Inflammatory macrophage treated with lipopolysaccharide for 1 hour (primary cell): ENCODE measurements at places on chromosomes 7 and 10.
A peak's percentile ranks its signal among the peaks of the same experiment; 100 is the strongest.

GRCh38 chr10:129788215-129788614 is 175.9 kb downstream of the EBF3 start:
- DNase-seq = no peak

DNA sequence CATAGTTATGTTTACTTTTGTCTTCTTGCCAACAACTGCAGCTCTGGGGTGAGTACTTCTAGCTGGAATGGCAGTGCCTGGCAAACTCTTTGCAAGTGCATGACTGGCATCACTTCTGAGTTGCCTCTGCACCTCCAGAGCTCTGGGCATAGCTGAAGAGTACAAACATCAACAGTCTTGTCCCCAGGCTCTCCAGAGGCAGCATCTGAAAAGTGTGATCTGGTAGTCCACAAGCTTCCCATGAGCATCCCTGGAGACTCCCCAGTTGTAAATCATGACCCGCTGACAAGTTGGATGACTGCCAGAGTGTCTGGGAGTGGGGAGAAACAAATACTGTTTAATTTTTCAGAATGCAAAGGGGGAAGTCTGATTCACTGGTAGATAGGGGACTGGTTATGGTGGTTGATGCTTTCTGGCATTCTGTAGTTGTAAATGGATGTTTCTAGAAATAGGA is 138.9 kb upstream of the CDK13 start:
- no peak for DNase-seq

- no peak for DNase-seq
These were observed 42.9 kb upstream of the ST7 start for GRCh38 chr7:116910383-116910782.

DNA sequence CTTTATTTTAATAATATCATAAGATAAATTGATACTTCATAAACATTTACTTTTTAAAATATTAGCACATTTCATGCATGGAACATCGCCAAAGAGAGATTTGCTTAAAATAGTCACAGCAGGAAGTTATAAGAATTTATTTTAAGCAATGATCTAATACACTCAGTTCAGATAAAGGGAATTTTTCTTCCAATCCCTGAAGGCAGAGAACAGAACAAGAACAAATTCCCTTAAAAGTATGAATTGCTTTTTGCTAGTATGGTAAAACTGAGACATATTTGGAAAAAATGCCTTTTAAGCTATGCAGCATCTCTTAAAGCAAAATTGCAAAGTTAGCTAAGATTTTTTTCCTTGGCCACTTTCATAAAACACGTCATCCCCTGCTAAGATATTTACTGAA is 91.0 kb downstream of the SEMA3D start:
- DNase-seq = no peak

GRCh38 chr7:145106001-145106400 is 270.1 kb upstream of the TPK1 start:
- DNase-seq = no peak

- peak; percentile 1 for DNase-seq
These were observed 493.3 kb upstream of the PODXL start for GRCh38 chr7:132049462-132050304.

GRCh38 chr10:124342136-124342820 is 76.4 kb downstream of the OAT start:
- no peak for DNase-seq

DNA sequence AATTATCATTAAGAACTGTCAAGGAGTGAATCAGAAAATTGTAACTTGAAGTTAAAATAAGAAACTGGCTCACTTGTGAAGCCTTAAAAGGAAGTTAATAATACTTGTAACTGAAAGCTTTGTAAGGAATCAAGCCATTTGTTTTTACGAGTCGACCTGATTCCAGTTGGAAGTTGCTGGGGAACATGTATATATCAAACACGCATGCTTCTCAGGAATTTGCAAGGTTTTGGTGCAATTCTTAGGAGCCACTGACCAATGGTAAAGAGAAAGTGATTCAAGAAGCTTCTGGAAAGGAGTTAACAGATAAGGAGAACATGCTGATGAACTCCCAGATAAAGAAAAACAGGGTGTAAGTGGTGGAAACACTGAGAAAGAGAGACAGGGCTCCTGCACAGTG is 56.4 kb downstream of the ETV1 start:
- DNase-seq = no peak

GRCh38 chr7:157389951-157390730 is 53.3 kb downstream of the DNAJB6 start:
- DNase-seq = peak; percentile 85

DNA sequence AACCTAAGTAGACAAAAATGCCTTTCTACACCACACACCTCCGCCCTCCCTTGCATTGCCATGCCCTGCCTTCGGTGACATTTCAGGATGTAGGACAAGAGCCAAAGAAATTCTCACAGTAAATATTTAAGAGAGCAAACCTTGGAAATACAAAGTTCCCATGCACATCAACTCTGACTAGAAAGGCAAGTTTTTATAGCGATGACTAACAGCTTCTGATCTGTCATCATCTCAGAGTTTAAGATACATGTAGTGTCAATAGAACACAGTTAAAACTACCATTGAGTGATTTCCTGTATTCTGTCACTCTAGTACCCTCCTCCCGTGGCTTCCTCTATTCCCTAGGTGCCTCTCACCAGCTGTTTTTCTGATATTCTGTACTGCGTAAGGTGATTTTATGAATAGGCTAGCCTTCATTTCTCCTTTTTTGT is 20.7 kb downstream of the SLC16A9 start:
- DNase-seq = no peak

- DNase-seq = no peak
These were observed 61.1 kb downstream of the PTPRN2 start for GRCh38 chr7:158526531-158526930.

DNA sequence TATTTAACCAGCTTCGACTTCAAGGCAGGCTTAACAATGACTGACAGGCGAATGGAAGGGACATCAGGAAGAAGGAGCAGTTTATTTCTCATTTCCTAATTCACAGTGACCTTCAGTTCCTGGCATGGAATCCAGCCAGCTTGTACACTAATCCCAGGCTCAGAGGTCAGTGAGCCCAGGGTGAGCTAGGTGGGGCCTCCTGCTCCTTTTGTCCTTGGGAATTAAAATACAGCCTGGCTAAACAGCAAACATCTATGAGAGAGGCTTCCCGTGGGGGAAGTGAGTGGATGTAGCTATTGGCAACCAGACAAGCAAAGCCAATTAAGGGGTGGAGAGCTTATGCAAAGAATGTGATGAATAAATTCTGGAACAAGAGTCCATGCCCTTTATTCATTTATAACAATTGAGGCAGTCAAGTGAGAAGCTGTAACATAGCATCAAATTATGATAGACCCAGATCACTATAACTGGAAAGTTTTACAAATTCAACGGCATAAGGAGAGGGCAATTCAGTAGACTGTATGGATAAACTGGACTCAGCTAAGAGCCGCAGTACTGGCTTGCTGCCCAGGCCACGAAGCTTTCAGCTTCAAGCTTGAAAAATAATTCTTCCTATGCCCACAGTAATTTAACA is 57.1 kb downstream of the STK17A start:
- no peak for DNase-seq

DNA sequence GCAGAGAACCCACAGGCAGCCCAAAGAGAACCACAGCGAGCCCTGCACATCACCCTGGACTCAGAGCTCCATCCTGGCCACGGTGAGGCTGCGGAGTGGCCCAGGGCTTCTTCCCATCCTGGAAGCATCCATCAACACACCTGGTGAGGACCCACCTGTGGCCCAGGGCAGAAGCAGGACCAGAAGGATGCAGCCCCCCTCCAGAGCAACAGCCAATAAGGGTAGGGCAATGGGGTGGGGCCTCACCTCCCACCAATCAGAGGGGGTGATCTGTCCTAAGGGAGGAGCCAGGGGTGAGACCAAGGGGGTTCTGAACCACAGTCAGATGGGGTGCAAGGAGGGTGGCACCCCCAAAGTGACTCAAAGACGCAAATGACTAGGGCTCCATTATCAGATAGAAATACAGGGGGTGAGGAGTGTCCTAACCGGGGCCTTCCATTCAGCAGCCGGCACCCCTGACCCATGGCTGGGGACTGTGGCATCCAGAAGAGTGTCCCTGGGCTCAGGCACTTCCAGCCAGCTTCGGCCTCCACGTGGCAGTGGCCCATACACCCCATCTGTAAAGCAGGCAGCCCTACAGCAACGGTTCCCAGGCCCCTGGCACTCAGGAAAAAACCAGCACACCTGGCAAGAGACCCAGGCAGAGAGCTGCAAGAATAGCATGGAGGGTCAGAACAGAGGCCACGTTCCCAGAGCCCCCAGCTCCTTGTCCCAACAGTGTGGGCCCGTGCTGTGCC is 36.9 kb downstream of the STK32C start:
- DNase-seq = no peak

DNA sequence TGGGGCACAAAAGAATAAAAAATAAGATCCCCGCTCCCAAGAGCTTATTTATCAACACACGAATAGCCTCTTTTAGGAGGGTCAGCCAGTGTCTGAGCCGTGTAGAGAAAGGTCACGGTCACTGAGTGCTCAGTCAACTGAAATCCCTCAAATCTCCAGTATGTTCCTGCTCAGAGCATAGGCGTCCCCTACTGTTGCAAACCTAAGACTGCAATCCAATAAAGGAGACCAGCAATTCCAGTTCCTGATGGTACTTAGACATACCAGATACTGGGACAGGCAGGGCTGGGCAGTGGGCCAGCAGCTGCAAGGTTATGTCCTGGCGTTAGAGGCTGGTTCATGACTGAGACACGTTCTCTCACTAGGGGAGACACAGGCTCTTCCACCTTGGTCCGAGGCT is 93.6 kb downstream of the CACNB2 start:
- DNase-seq = no peak

- DNase-seq = no peak
These were observed 9.9 kb downstream of the VIM start for GRCh38 chr10:17237915-17238444.

GRCh38 chr10:104121485-104122224 is at the start of gene SFR1:
Gene SFR1, plus strand, starts transcription at chr10:104122171. Its CDS starts 13 bp downstream, at chr10:104122184.
- DNase-seq = peak; percentile 98
